ENCODE measurements at places on chromosomes 5 and 9. TPM values are rescaled to one million over a fixed set of nuclear protein-coding genes. Genes with fewer than 3 reads are reported as not detected.

ENTREP1 gene
- total RNA-seq = 0.33 TPM

GAPT gene
- total RNA-seq = 1.4 TPM

DNA sequence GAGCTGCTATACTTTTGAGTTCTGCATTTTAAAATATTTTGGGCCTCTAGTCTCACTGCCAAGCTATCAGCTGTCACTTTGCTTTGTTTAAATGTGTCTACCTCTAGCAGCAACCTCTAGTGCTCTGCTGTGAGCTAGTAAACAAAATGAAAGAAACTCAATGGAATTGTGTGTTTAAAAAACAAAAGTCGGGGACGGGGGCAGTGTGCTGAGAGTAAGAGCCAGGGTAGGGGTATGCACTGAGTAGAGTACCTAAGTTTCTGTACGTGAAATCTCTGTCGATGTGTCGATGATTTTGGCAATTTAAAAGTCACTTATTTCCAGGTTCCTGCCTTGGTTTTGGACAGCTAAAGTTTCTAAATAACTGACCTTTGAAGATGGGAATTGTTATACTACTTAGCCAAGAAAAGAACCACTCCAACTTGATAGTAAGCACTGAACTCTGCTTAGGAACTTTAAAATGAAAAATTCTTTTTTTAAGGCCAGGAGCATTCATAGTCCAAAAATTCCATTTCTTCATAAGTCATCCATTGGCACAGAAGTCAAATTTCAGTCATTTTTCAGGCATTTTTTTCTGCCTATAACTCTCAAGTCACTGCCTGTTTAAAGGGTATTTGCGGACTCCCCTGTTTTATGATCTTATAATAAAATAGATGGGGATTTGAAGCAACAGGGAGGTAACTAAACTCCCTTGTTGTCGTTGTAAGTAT is 111.5 kb downstream of the SAXO1 start:
- DNase-seq = no peak
- H3K27ac ChIP-seq = no peak overlapping the region
- H3K27me3 ChIP-seq = no peaks in the 10 kb centered on the region
- H3K4me1 ChIP-seq = no peaks in the 10 kb centered on the region

CDH9 gene
- not detected for total RNA-seq

- peaks cover under 1% of the 10 kb centered on the region for H3K36me3 ChIP-seq
- no peak for DNase-seq
- H3K4me1 ChIP-seq = no peaks in the 10 kb centered on the region
- H3K4me3 ChIP-seq = no peak overlapping the region
- no peak overlapping the region for H3K27ac ChIP-seq
Observed at GRCh38 chr5:146073239-146073900, 32.0 kb downstream of the PLAC8L1 start.

DNA sequence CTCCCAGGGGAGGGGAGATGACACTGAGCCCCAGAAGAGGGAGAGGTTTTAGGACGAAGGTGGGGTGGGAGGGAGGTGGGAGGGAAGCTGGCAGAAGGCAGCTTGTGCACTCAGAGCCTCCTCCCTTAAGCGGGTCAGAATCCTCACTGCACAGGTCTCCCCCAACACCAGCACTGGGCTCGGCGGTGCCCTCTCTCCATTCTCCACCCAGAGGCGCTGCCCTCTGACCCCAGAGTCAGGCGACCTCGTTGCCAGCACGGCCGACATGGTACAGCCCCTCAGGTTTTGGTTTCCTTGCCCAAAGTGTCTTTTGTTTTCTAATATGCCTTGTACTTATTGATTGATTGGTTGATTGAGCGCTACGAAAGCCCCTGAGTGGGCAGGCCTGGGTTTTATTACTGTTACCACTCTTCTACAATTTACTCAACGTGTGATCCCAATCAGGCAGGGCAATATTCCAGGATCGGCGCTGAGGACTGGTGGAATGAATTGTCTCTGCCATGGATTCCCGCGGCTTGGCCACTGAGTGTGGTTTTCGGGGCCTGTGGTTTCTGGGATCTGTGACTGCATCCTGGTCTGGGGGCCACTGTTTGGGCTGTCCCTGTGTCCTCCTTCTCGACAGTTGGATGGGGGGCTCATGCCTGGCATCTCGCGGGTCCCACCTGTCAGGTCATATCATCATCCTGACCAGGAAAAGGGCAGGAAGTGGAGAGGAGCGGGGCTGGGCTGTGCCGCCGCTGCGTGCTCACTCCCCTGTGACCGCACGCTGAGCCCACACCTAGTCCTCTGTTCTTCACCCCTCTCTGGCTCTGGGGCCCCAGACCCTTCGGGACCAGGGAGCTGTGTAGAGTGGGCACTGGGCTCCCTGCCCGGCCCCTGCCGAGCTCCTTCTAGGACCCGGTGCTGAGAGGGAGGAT is 9.6 kb upstream of the FCN2 start:
- no peaks in the 10 kb centered on the region for H3K4me1 ChIP-seq
- no peak overlapping the region for H3K4me3 ChIP-seq
- no peak for DNase-seq
- H3K27me3 ChIP-seq = peaks cover 2% of the 10 kb centered on the region
- H3K27ac ChIP-seq = no peak overlapping the region
- no peaks in the 10 kb centered on the region for H3K36me3 ChIP-seq

ARHGEF37 gene
- total RNA-seq = 6.1 TPM

DNA sequence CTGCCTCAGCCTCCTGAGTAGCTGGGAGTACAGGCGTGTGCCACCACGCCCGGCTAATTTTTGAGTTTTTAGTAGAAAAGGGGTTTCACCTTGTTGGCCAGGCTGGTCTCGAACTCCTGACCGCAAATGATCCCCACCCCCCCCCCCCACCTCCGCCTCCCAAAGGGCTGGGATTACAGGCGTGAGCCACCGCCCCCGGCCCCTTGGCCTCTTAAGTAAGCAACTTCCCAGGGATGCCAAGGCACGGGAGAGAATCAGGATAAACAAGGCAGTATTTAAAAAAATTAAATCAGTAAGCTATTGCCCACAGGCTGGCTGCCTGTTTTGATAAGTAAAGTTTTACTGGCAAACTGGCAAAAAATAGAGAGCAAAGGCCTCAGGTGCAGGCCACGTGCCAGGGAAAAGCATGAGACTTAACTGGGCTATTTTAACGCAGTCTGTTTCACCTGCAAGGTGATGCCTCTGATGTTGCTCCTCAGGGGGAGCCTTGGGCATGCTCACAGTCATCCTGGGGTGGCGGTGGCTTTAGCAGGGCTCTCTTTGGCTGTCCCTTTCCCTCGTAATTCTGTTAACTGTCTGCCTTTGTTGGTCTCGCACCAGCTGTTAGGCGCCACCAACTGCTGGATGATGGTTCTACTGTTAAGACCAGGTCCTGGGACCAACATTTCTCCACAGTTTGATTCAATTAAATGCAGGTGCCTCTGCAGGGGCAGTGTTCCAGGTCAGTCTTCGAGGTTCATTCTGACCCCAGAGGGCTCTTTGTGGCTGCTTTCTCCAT is 19.4 kb upstream of the RNF130 start:
- H3K36me3 ChIP-seq = no peaks in the 10 kb centered on the region
- peak overlapping the region; percentile 52 for H3K27ac ChIP-seq
- DNase-seq = no peak

Data from liver (tissue), 10 donors.